Parietal lobe (tissue), 2 donors: ENCODE measurements at places on chromosomes 13 and 19. TPM values are rescaled to one million over a fixed set of nuclear protein-coding genes. Genes with fewer than 3 reads are reported as not detected.

Gene ZNF43
- 56.7 TPM for total RNA-seq

Gene IL11
- total RNA-seq, result not detected

Gene TTC9B
- 41.6 TPM for total RNA-seq

Gene C19orf67
- total RNA-seq, result not detected

Gene PLK5
- 0.31 TPM for total RNA-seq

Gene TEAD2
- 9.4 TPM for total RNA-seq

Gene MUC16
- not detected for total RNA-seq

Gene ETV2
- total RNA-seq, result 0.94 TPM

Gene NOVA2
- total RNA-seq, result 28.2 TPM

Gene PRR19
- total RNA-seq, result 2.8 TPM

Gene ZNF433
- 26.3 TPM for total RNA-seq

Gene C19orf33
- not detected for total RNA-seq

Gene APOC1
- total RNA-seq, result 0.94 TPM

Gene APOE
- total RNA-seq, result 51.3 TPM

Gene PROZ
- not detected for total RNA-seq

Gene PTGIR
- not detected for total RNA-seq
